Fibroblast of mammary gland (primary cell): ENCODE measurements at places on chromosomes 4 and X.

DNA sequence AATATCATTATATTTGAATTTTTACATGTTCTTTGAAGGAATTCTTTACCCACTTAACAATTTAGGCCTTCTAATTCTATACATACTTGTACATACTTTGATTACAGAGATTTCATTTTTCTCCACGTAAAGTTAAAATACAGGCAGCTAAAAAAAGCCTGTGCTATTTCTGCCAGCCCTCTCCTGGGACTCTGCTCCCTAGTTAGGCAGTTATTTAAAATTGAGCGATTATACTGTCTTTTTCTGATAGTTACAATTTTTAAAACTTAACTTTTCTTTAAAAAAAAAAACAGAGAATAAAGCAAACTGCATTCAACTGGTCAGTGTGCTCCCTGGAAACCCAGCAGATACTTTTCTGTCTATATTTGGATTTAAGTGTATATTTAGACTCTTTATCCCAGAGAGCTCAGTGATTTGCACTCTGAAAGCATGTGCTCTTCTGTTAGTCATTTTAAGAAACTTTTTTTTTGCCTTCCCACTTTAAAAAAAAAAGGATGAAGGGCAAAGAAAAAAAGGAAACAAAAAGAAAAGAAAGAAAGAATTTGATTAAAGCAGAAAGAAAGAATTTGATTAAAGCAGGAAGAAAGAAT lies 18.1 kb upstream of the FAM241A start:
- no peak for DNase-seq

DNA sequence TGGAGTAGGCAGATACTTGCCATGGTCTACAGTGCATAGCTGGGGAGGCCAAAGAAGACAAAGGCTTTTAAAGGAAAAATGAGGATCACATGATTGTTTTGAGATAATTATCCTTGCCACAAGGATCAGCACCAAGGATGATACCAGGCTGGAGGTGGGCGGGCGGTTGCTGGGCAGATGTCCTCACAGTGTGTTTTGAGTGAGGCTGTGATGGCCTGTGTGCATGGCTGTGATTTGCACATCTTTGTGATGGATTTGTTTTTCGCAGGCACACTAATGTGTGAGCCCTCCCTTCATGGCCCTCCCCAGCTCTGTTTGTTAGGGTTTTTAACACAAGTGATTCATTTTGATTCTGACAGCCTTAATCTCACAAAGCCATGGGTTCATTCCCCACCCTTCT lies 46.8 kb downstream of the RGS12 start:
- DNase-seq = no peak

GRCh38 chrX:57918750-57919436 lies 8.6 kb upstream of the ZXDA start:
- DNase-seq = peak; percentile 51

GRCh38 chr4:143375326-143376073 lies 38.8 kb downstream of the GAB1 start:
- DNase-seq = peak; percentile 38

DNA sequence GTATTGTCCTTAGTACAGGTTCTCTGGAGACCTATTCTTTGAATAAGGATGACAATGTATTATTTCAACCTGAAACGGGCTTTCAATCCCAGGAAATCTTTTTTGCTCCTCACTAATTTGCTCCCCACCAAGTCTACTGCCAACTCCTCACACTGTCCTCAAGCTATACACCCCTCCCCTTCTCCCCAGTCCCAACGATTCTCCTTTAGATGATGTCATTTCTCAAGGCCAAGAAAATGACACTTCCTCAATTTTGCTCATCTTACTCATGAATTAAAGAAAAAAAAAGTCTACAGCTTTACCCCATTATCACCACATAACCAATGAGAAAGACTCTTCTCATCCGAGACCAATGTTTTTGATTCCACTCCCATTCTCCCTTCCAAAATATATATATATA lies 20.6 kb downstream of the AP1S2 start:
- DNase-seq = no peak
